Left kidney (tissue), 8 donors: ENCODE measurements at places on chromosomes 5 and 9. TPM values are rescaled to one million over a fixed set of nuclear protein-coding genes. Genes with fewer than 3 reads are reported as not detected.
A peak's percentile ranks its signal among the peaks of the same experiment; 100 is the strongest.

The LHX6 gene
- 3.5 TPM for polyA plus RNA-seq

The C9orf50 gene
- polyA plus RNA-seq: 0.30 TPM

The NMUR2 gene
- polyA plus RNA-seq: 0.15 TPM

The PDCD1LG2 gene
- 0.13 TPM for polyA plus RNA-seq

The RPL37 gene
- polyA plus RNA-seq: 1,634 TPM

The GNAQ gene
- polyA plus RNA-seq: 66.5 TPM

The SLC34A1 gene
- polyA plus RNA-seq: 200 TPM

The ACOT12 gene
- polyA plus RNA-seq: 1.2 TPM

The DHFR gene
- polyA plus RNA-seq: 96.1 TPM

The LMX1B gene
- 18.3 TPM for polyA plus RNA-seq

The PARP8 gene
- polyA plus RNA-seq: 17.5 TPM

The ADGRD2 gene
- polyA plus RNA-seq: 0.10 TPM

The SPINK6 gene
- not detected for polyA plus RNA-seq

DNA sequence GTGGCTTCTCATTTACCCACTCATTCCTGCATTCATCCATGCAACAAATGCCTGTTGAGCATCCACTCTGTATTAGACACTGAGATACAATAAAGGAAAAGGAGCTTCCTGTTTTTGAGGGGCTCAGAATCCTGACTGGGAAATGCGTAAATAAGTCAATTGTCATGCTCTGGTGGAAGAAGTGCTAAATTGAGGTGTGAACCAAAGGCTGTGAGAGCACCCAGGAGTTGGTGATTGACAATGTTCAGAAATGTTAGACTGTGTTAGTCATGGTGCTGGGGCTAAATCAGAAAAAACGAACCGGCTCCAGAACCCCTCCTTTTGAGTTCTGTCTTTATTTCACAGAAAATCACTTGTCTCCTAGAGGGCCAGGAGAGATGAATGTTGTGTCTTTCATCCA is 558.6 kb upstream of the SGCD start:
- no peak for DNase-seq

- DNase-seq: peak; percentile 24
These were observed 142.3 kb upstream of the FSTL4 start for GRCh38 chr5:133754575-133755169.

GRCh38 chr9:125446561-125447094 is 185.0 kb downstream of the GAPVD1 start:
- no peak for DNase-seq

GRCh38 chr9:104864675-104865104 is 63.3 kb downstream of the ABCA1 start:
- no peak for DNase-seq

- peak; percentile 44 for DNase-seq
These were observed 234.3 kb upstream of the ANKH start for GRCh38 chr5:15105799-15106393.

DNA sequence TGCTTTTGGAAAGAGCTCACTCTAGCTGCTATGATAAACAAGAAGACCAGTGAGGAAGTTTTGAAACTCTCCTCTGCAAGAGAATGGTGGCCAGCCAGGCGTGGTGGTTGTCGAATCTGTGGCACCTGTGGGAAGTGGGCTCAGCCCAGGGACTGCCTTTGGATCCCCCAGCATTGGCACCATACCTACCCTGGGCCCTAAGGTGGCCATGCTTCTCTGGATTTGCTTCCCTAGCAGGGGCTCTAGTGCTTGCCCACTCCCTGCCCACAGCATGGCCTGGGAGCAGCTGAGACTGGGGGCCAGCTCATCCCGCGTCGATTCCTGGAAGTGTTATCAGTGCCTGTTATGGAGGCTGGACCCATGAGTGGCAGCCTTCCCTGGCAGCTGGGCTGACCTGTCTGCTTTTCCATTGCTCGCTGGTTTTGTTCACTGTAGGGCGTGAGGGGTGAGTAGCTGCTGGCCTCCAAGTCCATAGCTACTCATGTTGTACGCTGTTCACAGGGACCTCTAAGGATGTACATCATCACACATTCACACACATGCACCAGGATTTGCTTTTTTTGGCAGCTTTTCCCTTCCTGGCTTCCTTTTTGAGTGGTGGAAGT is 2.3 kb downstream of the SLC22A4 start:
- no peak for DNase-seq

DNA sequence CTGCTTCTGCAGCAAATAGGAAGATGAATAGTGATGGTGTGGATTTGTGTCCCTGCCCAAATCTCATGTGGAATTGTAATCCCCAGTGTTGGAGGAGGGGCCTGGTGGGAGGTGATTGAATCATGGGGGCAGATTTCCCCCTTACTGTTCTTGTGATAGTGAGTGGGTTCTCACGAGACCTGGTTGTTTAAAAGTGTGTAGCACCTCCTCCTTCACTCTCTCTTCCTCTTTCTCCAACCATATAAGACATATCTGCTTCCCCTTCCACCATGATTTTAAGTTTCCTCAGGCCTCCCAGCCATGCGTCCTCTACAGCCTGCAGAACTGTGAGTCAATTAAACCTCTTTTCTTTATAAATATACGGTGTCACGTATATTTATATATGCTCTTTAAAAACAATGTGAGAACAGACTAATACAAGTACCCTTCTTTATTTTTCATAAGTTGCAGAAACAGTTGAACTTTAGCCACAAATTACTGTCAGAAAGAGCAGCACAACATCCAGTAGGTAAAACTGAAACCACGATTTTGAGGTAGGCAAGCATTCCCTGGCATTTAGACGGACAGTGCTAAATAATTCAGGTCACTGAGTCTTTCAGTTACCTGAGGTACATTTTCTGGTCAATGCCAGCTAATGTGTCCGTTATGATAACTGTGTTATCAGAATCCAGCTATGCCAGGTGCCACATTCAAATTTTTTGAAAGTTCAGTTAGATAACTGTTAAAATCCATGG is 79.3 kb upstream of the SPEF2 start:
- DNase-seq: no peak

DNA sequence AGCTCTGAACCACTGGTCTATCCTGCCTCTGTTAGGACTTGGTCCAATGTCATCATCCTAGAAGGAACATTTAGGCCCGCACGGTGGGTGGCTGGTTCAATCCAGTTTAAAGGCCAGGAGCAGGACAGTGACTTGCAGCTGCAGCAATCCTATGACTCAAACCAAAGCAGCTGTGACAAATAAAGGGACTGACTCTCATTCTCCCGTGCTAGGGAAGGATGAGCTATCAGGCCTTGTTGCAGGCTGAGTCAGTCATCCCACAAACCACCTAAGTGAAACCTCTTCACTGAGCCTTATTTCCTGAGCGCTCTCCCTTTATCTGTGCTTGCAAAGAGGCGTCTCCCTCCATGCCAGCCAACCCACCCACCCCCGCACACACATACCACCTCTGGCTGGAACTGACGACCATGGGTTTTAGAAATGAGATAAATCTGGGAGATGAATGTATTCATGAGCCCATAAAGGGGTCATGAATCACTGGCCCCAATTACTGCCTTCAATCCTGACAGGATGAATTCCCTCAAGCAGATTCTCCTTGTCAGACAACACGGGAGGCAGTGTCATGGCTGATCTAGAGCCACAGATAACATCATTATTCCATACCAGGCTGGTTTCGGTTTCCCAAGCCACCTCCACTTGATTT is 93.4 kb downstream of the KCNIP1 start:
- DNase-seq: no peak

GRCh38 chr9:131999692-132000551 is 79.7 kb downstream of the MED27 start:
- DNase-seq: no peak

- no peak for DNase-seq
These were observed 593.8 kb downstream of the ISL1 start for GRCh38 chr5:51977014-51977413.

GRCh38 chr5:107428303-107428813 is 242.4 kb downstream of the EFNA5 start:
- no peak for DNase-seq

- no peak for DNase-seq
These were observed 54.3 kb downstream of the GRAMD2B start for GRCh38 chr5:126477294-126478117.

DNA sequence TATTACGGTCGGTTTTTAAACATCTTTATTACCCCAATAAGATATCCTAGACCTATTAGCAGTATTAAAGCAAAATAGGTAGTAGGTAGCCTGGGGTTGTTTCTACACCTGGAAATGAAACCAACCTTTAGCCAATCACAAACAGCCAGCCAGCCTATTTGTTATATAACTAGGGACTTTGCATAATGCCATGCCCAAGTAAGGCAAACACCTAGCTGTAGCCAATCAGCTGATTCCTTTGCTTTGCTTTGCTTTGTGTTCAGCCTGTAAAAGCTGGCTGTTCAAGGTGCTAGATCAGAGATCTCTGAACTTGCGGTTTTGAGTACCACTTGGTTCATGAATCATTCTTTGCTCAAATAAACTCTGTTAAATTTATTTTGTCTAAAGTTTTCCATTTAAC is 46.5 kb upstream of the SETD9 start:
- no peak for DNase-seq

- no peak for DNase-seq
These were observed 11.9 kb downstream of the FYB1 start for GRCh38 chr5:39207345-39208045.

GRCh38 chr5:1468247-1468612 is 23.0 kb upstream of the SLC6A3 start:
- no peak for DNase-seq

GRCh38 chr9:116589392-116590354 is 97.4 kb upstream of the TRIM32 start:
- no peak for DNase-seq

DNA sequence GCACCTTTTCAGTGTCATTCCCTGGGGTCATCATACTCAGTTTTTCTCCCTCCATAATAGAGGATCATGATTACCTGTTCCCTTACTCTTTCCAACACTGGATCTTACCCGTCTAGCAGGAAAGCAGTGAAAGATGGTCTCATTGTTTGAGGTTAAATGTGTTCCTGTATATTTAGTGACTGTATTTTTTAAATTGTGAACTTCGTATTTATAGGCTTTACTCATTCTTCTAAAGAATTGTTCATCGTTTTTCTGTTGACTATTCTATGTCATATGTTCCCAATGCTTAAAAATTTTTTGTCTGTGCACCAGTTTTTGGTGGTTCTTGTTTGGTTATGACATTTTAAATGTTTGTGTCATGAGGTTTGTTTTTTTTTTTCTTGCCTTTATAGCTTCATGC is 204.8 kb upstream of the OTULINL start:
- DNase-seq: no peak

- peak; percentile 7 for DNase-seq
These were observed 60.4 kb downstream of the ERBIN start for GRCh38 chr5:65986796-65987195.

- DNase-seq: no peak
These were observed 2.6 kb downstream of the PCSK5 start for GRCh38 chr9:75893106-75893505.
